ENCODE measurements at places on chromosomes 11 and 22. TPM values are rescaled to one million over a fixed set of nuclear protein-coding genes. Genes with fewer than 3 reads are reported as not detected.

The CARD18 gene
- polyA plus RNA-seq = not detected

The ABTB2 gene
- polyA plus RNA-seq = 8.0 TPM

DNA sequence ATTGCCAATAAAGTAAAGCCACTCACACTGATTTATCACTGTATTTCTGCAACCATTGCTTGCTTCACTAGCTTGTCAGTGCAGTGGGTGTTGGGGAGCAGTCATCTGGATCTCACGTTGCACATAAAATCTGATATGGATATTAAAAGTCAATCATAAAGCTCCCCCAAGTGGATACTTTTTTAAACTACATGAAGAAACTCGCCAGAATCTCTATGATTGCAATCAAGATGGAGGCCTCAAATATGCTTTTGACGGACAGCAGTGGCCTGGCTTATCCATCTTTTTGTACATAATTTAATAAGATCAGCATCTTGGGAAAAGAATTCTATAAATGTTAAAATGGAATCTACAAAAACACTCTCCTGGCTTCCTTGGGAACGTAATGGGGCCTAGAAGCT is 137.7 kb downstream of the WT1 start:
- DNase-seq = no peak

- no peak for DNase-seq
These were observed 195.8 kb downstream of the MAML2 start for GRCh38 chr11:96147186-96147585.

- DNase-seq = no peak
These were observed 27.0 kb downstream of the SGSM3 start for GRCh38 chr22:40397396-40397795.
